ENCODE measurements at places on chromosomes 2 and 18.

DNA sequence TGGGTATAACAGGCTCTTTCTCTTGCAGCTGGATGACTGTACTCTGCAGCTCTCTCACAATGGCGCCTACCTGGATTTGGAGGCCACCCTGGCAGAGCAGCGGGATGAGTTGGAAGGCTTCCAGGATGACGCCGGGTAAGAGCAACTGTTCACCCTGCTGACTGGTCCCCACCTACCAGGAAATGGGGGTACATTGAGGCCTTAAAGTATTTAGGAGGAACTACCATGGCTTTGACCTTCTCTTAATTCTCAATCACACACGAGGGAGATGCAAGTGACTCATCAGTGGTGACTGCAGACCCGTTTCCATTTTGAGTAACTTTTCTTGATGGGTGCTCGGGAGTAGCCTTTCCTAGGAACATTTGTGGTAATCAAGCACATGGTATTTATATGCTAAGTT lies 58.0 kb downstream of the FHOD3 start:
- DNase-seq = no peak

- DNase-seq = no peak
Measured at GRCh38 chr18:59453468-59453961, 94.5 kb upstream of the LMAN1 start.

DNA sequence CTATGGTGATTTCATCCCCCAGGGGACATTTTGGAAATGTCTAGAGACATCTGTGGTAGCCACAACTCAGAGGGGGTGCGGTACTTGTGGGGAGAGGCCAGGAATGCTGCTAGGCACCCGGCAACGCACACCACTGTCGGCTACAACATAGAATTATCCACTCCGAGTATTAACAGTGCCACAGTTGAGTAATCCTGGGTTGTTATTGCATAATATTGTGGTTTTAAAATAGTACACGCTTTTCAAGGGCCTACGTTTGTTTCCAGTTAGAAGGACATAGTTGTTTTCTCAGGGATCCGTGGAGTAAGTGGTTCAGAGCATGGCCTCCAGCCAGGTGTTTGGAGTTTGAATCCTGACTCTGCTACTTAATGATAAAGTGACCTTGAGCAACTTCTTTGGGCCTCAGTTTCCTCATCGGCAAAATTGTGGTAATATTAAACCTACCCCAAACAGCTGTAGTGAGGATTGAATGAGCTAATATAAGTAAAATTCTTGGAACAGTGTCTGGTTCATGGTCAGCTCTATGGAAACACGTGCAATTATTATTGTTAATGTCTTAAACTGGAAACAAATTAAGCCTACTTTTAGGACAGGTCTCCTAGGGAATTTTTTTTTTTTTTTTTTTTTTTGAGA lies 24.5 kb downstream of the CYP27A1 start:
- peak; percentile 79 for DNase-seq

GRCh38 chr2:78614726-78615125 lies 410.8 kb upstream of the REG3G start:
- DNase-seq = no peak

DNA sequence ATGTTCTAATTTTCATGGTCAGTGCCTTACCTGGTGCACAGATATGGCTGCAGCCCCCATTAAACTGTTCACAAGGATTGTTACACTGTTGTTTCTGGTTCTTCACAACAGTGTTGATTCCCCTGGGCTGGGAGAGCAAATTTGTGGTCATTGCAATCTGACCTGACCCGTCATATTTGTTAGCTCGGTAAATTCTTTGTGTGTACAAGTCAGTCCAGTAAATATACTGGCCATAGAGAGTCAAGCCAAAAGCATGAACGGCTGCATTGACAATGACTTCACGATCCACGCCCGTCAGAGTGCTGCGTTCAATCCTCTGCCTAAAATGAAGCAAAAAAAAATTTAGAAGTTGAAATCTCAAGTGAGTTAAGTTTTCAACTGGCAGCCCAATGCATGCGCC lies 134.6 kb downstream of the DHRS9 start:
- no peak for DNase-seq

GRCh38 chr2:193810533-193810932 lies 1615.8 kb upstream of the TMEFF2 start:
- DNase-seq = no peak

DNA sequence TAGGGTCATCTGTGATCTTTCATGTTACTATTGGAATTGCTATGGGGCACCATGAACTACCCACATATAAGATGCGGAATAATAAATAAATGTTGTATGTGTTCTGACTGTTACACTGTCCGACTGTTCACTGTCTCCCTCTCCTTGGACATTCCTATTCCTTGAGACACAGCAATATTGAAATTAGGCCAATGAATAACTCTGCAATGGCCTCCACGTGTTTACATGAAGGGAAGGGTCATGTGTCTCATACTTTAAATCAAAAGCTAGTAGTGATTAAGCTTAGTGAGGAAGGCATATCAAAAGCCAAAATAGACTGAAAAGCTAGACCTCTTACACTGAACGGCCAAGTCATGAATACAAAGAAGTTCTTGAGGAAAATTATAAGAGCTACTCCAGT lies 751.3 kb downstream of the SOCS6 start:
- DNase-seq = no peak

- DNase-seq = no peak
Measured at GRCh38 chr18:76374330-76375281, 120.4 kb downstream of the ZNF516 start.

- DNase-seq = no peak
Measured at GRCh38 chr18:8584798-8585197, 24.4 kb upstream of the RAB12 start.

DNA sequence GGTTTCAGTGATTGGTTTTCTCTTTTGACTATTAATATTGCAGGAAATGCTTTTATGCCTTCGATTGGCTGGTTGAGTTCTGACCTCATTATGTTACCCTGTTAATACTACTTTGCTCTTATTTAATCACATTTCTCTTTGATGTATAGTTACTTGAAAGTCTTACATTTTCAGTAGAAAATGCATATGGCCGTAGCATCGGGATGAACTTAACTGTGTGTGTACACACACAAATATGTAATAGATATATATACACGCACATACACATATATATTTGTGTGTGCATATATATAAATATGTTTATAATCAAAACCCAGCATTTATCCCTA lies 1.6 kb downstream of the EPC2 start:
- no peak for DNase-seq

DNA sequence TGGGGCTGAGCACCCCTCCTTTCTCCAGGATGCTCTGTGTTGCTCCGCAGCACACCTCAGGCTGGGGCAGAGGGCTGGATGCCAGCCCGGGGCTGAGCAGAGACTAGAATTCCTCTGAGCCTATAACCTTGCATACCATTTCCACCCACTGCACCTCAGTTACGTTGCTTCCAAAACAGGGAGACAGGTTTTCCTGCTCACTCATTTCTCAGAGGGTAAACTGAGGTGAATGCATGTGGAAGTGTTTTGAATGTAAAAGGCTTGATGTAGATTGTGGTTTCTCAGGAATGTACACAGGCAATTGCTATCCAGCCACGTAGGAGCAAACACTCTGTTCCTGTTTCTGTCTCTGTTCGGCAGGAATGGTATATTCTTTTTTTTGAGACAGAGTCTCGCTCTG lies 45.3 kb downstream of the EDAR start:
- no peak for DNase-seq

- no peak for DNase-seq
Measured at GRCh38 chr18:41456831-41457230, 498.2 kb upstream of the PIK3C3 start.

DNA sequence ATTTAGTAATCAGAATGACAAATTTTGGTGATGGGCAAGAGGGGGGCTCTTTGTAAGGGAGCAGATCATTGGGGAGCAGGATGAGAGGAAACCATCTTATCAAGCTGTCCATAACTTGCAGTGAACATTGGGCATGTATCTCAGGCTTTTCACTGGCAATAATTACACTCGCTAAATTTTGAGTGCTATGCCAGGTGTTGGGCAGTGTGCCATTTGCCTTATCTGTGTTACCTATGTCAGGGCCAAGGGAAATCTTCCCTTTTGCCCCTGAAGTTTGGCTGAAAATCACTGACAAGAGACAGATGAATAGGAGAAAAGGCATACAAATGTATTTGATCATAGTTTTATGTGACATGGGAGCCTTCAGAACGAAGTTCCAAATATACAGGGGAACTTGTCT lies 39.0 kb downstream of the NOSTRIN start:
- DNase-seq = no peak

GRCh38 chr2:139217641-139218040 lies 437.5 kb upstream of the NXPH2 start:
- DNase-seq = no peak

GRCh38 chr18:53817976-53818950 lies 406.2 kb downstream of the MBD2 start:
- DNase-seq = no peak

- no peak for DNase-seq
Measured at GRCh38 chr2:226755631-226756030, 44.0 kb downstream of the IRS1 start.

All from ovary (tissue), 10 donors.